ENCODE measurements at places on chromosomes 1 and 21.

DNA sequence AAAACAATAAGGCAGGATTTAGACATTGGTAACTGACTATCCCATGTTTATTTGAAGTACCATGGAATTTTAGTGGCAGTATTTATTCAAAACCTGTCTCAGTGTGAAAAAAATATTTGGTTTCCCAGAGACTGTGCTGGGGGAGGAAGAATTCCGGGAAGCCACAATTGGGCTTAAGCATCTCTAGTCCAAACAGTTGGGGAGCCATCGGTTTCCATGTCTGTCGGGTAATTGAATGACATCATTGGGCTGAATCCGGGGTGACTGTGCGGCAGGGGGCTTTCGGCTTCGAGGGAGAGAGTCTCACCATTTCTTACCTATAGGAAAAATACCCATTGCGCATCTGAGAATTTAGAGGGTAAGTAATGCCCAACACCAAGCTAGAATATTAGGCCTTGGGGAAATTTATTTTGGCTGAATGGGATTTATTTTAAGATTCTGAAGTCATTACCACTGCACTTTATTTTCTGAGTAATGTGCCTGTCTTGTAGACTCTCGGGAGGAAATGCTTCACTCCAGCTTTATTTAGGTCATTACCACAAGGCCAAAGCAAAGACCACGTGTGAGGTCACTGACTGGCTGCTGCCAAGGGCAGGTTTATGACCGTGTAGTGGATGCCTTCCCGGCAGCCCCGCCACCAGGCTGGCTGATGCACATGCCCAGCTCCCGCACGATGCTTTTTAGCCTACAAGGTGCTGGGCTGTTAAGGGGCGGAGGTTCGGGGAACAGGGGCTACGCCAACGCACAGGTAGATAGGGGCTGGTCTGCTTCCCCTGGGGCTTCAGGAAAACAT is 23.1 kb upstream of the UMODL1 start:
- peak; percentile 91 for DNase-seq

GRCh38 chr1:48908606-48909005 is 131.9 kb upstream of the BEND5 start:
- DNase-seq: no peak

GRCh38 chr1:226654668-226655055 is 84.4 kb downstream of the ITPKB start:
- DNase-seq: no peak

DNA sequence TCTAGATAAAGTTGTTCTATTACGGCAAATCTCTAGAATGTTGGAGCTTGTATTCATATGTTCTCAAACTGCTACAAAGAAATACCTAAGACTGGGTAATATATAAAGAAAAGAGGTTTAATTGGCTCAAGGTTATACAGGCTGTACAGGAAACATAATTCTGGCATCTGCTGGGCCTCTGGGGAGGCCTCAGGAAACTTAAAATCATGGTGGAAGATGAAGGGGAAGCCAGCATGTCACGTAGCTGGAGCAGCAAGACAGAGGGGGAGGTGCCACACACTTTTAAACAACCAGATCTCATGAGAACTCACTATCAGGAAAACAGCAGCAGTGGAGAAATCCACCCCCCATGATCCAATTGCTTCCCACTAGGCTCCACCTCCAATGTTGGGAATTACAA is 390.4 kb upstream of the ADGRL4 start:
- no peak for DNase-seq

- DNase-seq: no peak
Observed at GRCh38 chr1:111436726-111437125, 9.2 kb upstream of the OVGP1 start.

DNA sequence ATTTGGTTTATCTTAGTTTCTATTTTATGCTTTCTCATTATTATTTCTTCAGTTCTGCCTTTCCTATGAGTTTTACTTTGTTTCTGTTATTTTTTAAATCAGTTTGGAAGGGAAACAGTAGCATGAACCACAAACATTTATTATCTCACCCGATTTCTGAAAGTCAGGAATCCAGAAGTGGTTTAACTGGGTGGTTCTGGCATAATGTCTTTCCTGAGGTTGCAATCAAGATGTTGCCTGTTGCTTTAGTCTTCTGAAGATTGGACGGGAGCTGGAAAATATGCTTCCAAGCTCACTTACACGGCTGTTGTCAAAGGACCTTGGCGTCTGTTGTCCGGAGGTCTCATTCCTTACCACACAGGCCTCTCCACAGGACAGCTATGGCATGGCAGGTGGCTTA is 50.4 kb downstream of the SNRPE start:
- no peak for DNase-seq

DNA sequence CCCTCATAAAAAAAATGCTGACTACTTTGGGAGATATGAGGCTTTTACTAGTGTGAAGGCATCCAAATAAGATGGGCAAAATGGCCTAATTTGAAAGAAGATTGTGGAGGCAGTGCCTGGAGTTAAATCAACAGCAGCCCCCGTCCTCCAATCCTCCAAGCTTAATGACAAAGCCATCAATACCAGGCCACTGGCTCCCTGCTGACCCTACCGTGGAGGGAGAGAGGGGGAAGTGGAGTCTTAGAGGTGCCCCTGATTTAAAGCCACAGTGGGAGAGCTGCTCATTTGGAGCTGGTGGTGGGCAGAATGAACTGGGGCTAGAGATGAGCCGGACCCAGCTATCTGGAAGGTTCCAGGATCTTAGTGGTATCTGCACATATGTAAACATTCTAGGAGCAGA is 24.3 kb upstream of the KNCN start:
- no peak for DNase-seq

DNA sequence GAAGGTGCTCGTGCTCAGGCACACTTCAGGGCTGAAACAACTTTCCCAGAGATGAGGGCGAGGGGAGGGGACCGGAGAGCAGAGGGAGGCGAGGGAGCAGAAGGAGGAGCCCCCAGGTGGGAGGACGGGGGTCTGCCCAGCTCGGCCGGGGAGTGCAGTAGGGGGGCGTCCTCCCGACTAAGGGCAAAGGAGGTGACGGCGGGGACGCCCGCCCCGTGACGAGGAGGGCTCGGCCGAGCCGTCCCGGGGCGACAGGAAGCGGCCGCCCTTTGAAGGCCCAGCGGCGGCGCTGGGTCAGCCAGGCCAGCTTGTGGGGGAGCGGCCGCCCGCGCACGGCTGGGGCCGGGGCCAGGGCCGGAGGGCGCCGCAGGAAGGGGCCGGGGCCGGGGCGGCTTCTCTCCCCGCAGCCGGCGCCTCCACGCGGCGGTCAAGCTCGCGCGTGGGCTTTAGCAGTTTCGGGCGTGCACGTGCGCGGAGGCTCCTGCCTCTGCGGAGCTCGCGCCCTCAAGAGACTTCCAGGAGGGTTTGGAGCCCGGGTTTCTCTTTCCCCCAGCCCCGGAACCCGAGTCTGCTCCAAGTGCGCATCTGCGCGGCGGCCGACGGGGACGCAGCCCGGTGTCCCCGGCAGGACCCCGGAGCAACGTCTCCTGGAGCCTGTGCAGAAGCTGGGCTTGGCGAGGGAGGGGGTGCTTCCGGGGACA is 100.8 kb upstream of the SLC45A1 start:
- DNase-seq: no peak

- DNase-seq: no peak
Observed at GRCh38 chr1:27402349-27402754, 9.9 kb downstream of the GPR3 start.

GRCh38 chr1:45557422-45557944 is 6.9 kb downstream of the AKR1A1 start:
- DNase-seq: no peak

- no peak for DNase-seq
Observed at GRCh38 chr21:43645976-43646375, 13.3 kb downstream of the HSF2BP start.

- no peak for DNase-seq
Observed at GRCh38 chr21:35106246-35106835, 57.2 kb upstream of the RUNX1 start.

- DNase-seq: no peak
Observed at GRCh38 chr1:64194168-64195080, 9.0 kb upstream of the UBE2U start.

GRCh38 chr1:70140343-70140742 is 65.0 kb downstream of the LRRC40 start:
- DNase-seq: peak; percentile 38

DNA sequence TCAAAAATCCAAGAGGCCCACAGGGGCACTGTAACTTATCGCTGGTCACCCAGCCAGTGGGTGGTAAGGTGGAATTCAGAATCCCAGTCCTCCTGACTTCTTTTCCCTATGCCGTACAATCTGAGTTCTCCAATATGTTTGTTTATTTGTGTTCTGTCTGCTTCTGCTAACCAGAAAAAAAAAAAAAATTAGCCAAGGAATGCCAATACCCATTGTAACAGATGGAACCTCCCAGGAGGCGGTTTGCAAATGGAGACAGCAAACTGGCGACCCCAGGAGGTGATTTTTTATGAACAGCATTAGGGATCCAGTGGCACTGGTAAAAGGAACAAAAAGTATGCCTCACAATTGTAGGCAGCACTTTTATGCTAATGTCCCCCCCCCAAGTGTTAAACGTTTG is 189.0 kb upstream of the FGGY start:
- no peak for DNase-seq

DNA sequence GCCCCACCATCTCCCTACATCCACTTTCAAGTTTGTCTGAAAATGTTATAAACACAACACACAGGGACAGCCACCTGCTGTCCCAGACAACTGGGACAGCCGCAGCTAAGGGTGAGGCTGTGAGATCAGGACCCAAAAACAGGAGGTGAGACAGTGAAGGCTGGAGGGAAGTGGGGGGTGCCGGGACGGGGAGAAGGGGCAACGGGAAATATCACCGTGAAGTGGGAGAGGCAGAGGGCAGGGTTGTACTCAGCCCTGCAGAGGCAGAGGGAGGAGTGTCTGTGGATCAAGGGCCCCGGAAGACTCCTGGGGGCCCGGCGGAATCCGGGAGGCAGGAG is 114.4 kb downstream of the CASZ1 start:
- DNase-seq: no peak

DNA sequence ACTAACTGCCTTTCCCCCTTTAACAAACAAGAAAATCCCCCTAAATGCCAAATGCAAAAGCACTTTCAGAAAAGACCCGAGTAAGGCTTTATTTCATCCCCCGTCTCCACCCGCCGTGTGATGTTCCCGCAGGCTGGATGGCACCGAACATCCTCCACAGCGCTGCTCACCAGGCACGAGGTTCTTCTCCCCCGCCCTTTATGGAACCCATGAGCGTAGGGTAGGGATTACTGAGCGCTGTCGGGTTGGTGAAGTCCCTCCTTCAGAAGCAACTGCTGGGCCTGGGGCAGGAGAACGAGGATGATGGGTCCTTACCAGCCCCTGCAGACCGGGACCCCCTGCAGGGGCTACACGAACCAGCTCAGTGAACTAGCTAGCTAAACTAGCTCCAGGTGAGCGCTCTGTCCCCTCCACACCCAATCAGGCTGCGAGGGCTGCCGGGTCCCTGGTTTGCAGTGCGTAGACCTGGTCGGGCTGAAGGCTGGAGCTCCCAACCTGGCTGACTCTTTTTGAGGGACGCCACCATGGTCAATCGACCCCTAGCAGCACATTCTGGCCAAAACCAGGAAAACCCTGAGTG is 80.4 kb downstream of the ITPKB start:
- no peak for DNase-seq

GRCh38 chr1:156511644-156512043 is 11.1 kb upstream of the MEF2D start:
- peak; percentile 40 for DNase-seq

GRCh38 chr1:230819976-230820375 is 48.3 kb downstream of the C1orf198 start:
- no peak for DNase-seq

- DNase-seq: peak; percentile 10
Observed at GRCh38 chr1:175555266-175555665, 188.1 kb downstream of the TNR start.

- DNase-seq: no peak
Observed at GRCh38 chr21:46057111-46057709, 40.7 kb upstream of the COL6A2 start.
